ENCODE measurements at places on chromosomes 11 and 22.
A peak's percentile ranks its signal among the peaks of the same experiment; 100 is the strongest.

DNA sequence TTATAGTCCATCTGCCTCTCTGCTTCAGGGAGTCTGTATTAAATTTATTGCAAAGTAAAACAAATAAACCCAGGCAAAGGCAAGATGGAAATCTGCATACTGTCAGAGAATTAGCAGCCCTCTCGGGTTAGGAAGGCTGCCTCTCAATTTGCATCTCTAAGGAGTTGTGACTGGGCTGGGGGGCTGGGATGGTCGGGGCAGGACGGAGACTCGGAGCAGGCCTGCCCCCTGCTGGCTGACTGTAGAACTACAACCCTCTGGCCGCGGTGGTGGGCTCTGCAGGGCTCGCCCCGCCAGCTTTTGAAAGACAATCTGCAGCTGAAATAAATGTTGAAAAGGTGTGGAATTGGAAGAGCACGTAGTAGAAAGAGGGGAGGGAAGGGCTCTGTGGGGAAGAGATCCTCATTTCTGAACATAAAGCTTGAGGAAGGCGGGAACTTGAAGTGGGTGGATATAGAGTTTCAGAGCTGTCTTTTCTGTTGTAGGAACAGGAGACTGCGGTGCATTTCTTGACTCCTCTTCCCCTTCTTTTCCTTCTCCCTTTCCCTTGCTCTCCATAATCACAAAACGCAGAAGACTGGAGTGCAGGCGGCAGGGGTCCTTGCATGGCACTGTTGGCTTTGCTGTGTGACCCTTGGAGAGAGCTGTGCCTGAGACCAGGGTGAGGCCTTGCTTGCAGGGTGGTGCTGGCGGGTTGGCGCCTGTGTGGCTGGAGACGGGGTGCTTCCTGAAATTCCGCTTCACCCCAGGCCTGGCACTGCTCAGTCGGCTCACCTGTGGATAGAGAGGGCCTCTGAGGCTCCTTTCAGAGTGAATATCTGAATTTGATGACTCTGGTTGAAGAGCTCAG lies 22.6 kb upstream of the PKNOX2 start:
- DNase-seq: peak; percentile 65

DNA sequence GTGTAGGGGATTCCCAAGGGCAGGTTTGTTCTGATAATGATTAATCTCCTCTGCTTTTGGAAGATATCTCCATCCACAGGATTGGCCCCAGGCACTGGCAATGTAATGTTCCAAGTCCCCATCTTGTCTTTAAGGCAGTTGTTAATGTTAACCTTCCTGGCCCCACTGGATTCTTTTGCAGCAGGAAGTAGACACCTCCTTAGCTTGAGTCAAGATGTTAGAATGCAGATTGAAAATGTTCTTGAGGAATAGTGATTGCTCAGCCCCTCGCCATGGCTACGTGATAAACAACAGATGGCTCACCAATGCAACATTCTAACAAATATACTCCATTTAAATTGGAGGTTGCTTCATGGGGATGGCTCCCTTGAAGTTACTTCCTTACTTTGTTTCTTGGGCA lies 7.3 kb downstream of the HEPHL1 start:
- DNase-seq: no peak

DNA sequence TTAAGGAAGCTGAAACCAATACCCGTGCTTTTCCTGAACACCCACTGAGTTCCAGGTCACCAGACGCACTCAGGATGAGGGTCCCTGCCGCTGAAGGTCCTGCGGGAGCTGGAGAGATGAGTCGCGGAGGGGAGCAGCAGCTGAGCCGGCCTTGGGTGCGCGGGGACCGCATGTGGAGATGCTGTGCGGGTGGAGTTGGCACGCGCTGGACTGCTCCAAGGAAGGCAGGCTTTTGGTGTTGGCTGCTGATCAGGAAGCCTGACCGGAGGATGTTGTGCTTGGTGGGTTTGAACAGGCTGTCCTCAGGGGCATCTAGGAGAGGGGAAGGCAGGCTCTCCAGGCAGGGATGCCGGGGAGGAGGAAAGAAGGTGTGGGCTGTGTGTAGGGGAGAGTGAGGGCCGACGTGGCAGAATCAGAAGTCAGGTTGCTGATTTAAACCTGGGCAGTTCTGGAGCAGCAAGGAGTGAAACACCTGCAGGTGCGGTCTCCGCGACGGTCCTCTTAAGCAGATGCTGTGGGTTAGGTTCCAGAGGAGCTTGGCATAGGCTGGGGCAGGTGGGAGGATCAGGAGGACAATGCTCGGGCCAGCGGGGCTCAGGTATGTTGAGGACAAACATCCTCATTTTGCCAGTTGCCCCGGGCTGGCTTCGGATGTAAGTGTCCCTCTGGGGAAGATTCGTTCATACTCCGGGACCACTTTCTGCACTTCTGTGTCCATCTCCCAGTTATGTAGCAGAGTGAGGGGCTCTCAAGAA lies 197.5 kb upstream of the B3GAT1 start:
- no peak for DNase-seq

DNA sequence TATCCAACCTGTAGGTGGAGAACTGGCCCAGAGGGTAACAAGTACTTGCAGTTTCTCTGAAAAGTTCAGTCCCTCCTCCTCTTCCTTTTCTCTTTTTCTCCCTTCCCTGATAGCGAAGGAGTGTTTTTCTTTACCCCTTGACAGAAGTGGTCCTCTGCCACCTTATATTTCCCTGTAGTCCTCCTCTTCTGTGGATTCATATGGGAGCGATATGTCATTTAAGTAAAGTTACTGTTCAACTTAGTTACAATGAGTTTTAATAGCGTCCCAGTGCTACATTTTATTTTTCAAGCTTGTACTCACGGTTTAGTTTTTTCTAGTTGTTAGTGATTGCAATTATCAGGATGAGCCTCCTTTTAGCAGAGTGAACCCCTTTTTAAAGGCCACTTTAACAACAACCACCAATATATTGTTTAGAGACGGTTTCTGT lies 1.4 kb downstream of the PCF11 start:
- DNase-seq: no peak

- DNase-seq: no peak
These were observed 753.2 kb upstream of the TENM4 start for GRCh38 chr11:80194016-80194415.

Data from lower lobe of right lung (tissue), 2 donors.